Muscle of leg (tissue), 16 donors: ENCODE measurements at places on chromosomes 12 and 14. TPM values are rescaled to one million over a fixed set of nuclear protein-coding genes. Genes with fewer than 3 reads are reported as not detected.

The CCDC196 gene
- total RNA-seq = not detected

The COQ6 gene
- 36.8 TPM for total RNA-seq

The TOMM20L gene
- not detected for total RNA-seq

The HRK gene
- total RNA-seq = 0.13 TPM

The POTEM gene
- total RNA-seq = not detected

- DNase-seq = no peak
Observed at GRCh38 chr12:2347137-2347843, 294.5 kb downstream of the CACNA1C start.

GRCh38 chr14:102840771-102841528, 63.7 kb downstream of the TRAF3 start:
- DNase-seq = no peak

- peak; percentile 38 for DNase-seq
Observed at GRCh38 chr12:26345471-26346003, 150.2 kb downstream of the SSPN start.
